ENCODE measurements at places on chromosomes 7 and 10.

GRCh38 chr7:116193329-116194087 is 16.8 kb upstream of the TES start:
- DNase-seq, result no peak

GRCh38 chr10:133257489-133258065 is 19.1 kb downstream of the ADAM8 start:
- no peak for DNase-seq

DNA sequence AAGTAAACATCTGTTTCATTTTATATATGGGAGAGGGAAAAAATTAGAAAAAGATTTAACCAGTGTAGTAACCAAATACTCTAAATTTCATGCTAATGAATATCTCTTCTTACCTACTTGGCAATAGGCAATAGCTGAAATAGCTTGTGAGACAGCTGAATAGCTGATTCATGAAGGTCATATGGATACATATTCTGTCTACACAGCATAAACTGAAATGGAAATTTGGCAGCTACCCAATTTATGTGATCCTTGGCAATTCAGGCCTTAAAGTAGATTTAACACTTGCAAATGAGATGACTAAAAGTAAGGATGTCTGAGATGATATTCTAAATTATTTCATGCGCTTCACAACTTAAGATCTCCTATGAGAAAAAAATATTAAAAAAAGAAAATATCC is 261.2 kb upstream of the SEMA3A start:
- no peak for DNase-seq

DNA sequence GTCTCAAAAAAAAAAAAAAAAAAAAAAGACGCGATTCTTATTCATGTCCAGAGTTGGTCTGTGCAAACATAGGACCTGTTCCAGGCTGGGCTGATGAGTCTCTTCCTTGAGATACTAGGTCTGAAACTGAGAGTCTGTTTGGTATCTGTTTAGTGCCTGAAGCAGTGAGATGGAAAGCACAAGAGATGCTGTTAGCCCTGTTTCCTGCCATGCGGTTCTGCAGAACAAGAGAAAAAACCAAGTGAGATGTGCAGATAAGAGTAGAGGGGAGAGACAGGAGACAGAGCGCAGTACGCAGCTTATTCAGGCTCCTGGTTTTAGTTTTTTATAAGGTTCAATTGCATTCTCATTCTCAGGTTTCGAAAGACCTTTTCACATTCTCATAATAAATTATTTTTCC is 85.8 kb upstream of the PRKCQ start:
- peak; percentile 39 for DNase-seq

GRCh38 chr7:151060113-151060415 is 675 bp downstream of the SLC4A2 start:
- no peak for DNase-seq
